ENCODE measurements at places on chromosomes 7 and 10.

GRCh38 chr10:124106241-124106879 is 13.0 kb upstream of the CHST15 start:
- peak; percentile 67 for DNase-seq

- no peak for DNase-seq
These were observed 30.0 kb upstream of the ZNF722 start for GRCh38 chr7:63968629-63969028.

- peak; percentile 67 for DNase-seq
These were observed at the start of gene GPNMB for GRCh38 chr7:23246555-23246954. TSS of gene GPNMB (plus strand) at chr7:23246775. CDS start at chr7:23246858, 83 bp downstream.

- DNase-seq, result no peak
These were observed 144.5 kb downstream of the FRMD4A start for GRCh38 chr10:14186245-14186644.

DNA sequence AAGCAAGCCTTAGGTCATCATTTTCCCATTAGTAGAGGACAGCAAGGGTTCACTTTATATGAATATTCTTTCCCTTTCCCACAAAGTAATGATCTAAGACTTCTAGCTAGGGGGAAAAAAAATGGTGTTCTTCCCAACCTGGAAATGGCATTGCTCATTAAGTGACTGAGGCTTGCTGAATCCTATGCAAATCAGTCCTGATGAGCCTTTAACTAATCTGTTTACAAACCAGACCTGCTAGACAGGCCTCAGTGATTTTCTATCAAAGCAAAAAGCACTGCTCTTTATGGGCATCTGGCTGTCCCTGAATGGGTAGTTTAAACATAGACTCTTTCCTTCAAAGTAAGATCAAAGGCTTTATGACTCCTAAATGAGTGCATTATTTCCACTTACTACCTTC is 146.3 kb downstream of the HIBADH start:
- DNase-seq, result no peak

GRCh38 chr10:45464958-45465567 is 91.0 kb downstream of the ALOX5 start:
- DNase-seq, result peak; percentile 60

GRCh38 chr7:24617957-24618616 is 44.8 kb downstream of the PALS2 start:
- no peak for DNase-seq

GRCh38 chr10:130455111-130455695 is 319.0 kb downstream of the GLRX3 start:
- no peak for DNase-seq

DNA sequence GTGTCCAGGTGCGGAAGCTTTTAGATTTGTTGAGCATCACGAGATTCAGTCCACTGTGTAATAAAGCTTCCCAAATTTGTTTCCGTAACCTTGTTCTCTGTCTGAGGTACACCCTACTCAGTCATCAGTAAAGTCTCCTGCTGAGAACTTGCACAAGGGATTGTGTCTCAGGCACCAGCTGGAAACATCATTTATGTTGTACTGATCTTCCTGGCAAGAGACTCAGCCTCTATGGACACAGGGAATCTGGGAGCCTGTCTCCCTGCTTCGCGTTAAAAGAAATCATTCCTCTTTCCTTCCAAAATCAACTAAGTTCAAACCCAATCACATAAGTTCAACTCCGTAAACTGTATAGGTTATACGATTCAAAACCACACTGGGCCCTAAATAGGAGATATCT is 336.8 kb downstream of the GPR37 start:
- no peak for DNase-seq

- DNase-seq, result no peak
These were observed 138.1 kb downstream of the EMX2 start for GRCh38 chr10:117680601-117681000.
